Choroid plexus epithelial cell (primary cell): ENCODE measurements at places on chromosomes 12 and 14.
A peak's percentile ranks its signal among the peaks of the same experiment; 100 is the strongest.

GRCh38 chr12:81080431-81080983 is 2.6 kb downstream of the ACSS3 start:
- DNase-seq = peak; percentile 86

DNA sequence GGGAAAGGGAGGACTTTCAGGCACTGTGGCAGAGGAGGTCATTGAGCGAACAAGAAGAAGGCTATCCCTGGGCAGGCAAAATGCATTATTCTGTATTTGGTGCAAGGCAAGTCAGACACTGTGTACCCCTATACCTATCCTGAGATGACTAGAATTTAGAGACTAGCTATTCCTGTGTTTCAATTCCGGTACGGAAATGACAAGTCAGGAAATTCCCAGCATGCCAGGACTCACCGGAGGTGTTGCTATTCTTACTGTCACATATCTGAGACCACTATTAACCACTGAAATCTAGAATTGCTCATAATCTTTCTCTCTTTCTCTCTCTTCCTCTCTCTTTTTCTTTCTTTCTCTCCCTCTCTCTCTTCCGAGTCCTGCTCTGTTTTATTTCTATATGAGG is 297.1 kb downstream of the PDZRN4 start:
- DNase-seq = peak; percentile 5

- DNase-seq = no peak
Observed at GRCh38 chr12:105329926-105330282, 587 bp upstream of the C12orf75 start.

GRCh38 chr12:39788239-39788638 is 168.6 kb upstream of the ABCD2 start:
- DNase-seq = no peak

DNA sequence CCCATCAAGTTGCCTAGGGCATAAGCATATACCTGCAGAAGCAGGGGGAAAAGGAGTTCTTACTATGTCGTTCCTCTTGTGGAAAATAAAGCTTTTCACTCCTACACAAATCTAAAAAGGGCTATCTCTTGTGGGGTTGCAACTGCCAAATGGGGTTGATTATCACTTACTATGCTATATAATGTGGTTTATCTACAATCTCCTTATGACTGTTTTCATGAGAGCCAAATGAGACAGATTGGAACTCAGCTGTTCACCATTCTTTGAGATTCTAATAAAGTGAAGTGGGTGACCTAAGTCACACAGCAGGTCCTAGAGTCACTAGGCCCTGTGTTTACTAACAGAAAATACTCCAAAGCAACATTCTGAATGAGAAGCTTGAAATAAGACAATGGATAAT is 47.7 kb downstream of the CIT start:
- no peak for DNase-seq

DNA sequence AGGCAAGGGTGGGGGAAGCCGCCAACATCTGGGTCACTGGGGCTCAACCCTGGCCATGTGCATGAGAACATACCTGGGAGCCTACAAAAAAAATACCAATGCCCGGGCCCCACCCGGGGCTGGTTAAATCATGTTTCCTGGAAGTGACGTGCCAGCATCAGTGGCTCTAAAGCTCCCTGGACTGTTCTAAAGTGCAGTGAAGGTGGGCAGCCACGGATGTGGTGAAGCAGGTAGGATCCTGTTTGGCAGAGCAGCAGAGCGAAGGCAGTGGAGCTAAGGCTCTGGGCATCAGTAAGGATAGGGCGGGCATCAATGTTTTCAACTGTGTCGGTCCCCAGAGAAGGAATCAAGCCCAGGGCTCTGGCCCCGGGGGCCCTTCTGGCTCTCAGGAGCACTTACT is 525 bp upstream of the GPR68 start:
- no peak for DNase-seq

- DNase-seq = no peak
Observed at GRCh38 chr14:82449926-82450468, 916.3 kb upstream of the SEL1L start.

DNA sequence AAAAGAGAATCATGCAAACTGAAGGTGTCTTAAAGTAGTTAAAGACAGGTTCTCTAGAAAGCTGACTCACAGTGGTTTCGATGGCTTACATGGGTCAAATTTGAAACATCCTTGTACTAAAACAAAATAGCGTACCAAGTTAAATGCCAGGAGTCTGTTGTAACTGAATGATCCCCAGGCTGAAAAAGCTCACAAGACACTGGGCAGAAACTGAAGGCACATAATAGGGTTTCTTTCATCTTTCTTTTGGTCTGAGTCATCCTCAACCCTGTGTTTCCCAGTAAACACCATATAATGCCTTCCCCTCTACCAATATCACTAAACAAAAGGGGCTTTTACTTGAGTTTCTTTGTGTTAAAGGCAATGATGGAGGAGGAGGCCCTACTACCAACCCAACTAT is 12.8 kb downstream of the ZFYVE1 start:
- peak; percentile 74 for DNase-seq

GRCh38 chr12:52050116-52050757 is 1.0 kb upstream of the NR4A1 start:
- DNase-seq = no peak

DNA sequence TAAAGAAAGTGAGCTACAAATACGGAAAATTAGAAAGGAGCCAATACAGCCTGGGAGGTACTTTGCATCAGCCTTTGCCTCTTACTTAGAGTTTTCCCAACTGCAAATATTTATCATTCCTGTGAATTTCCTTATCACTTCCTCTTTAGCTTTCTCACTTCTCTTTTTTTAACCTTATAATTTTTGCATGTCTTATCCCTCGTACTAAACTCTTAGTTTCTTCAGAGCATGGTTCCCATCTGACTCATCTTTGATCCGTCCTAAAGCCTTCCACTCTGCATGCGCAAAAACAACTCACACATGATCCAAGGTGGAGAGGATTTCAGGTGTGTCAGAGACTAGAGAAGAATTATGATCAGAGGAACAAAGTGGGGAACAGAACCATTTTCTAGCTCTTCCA is 9.6 kb upstream of the SNAPC1 start:
- DNase-seq = peak; percentile 73

GRCh38 chr14:101202627-101203404 is 299.3 kb upstream of the RTL1 start:
- DNase-seq = no peak

DNA sequence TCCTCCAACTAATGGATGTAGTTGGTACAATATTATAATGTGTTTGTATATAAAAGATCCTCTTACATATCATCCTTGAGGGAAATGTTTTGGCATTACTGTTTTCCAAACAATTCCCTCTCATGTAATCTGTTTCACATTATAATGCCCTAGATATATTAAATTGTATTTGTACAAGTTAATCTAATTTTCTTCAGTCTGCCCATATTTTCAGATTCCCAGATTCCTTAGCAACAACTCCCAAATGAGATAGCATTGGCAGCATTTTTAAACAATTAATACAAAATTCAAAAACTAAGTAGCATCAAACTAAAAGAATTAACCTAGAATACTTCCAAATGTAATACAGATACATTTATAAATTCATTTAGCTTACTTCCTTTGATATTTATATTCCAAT is 860.2 kb downstream of the C12orf50 start:
- no peak for DNase-seq

- DNase-seq = peak; percentile 38
Observed at GRCh38 chr12:6165395-6165794, 34.8 kb upstream of the CD9 start.

- peak; percentile 36 for DNase-seq
Observed at GRCh38 chr12:74412606-74413230, 124.9 kb upstream of the ATXN7L3B start.

DNA sequence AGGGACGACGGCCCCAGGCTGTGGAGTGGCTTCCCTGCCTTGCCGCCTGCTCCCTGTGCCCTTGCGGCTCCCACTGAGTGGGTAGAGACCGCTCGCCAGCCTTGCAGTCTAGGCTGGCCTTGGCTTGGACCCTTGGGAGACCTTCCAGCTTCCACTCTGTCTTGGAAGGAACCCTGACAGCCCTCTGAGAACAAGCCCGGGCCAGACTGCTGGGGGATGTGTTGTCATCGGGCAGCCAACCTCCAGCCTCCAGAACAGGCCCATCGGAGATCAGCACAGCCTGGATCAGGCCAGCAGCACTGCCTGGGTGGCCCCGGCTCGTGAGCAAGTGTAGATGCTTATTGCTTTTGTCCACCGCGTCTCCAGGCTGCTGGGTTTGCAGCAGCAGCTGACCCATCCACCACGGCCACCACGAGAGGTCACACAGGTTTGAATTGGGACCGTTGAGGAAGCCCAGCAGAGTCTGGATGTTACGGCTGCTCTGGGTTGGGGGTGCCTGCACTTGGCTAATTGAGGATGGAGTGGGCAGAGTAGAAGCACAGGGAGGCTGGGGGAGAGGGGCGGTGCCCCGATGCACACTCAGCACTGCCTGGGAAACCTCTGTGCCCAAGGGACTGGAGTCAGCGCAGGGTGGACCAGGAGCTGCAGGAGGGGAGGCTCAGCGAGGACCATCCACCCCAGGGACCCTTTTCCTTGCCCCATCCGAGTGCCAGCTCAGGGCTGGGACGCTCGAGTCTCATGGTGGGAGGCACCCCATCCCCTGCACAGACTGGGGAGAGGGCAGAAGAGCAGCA is 55.5 kb downstream of the NOC4L start:
- no peak for DNase-seq

DNA sequence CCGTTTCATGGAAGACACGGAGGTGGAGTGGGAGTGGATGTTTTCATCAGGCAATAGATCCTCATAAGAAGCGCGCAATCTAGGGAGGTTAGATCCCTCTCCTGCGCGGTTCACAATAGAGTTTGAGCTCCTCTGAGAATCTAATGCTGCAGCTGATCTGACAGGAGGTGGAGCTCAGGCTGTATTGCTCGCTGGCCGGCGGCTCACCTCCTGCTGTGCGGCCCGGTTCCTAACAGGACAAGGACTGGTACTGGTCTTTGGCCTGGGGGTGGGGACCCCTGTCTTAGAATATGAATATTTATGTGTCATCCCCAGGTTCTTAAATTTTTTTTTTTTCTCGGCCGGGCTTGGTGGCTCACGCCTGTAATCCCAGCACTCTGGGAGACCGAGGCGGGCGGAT is 36.7 kb downstream of the PRICKLE1 start:
- no peak for DNase-seq

DNA sequence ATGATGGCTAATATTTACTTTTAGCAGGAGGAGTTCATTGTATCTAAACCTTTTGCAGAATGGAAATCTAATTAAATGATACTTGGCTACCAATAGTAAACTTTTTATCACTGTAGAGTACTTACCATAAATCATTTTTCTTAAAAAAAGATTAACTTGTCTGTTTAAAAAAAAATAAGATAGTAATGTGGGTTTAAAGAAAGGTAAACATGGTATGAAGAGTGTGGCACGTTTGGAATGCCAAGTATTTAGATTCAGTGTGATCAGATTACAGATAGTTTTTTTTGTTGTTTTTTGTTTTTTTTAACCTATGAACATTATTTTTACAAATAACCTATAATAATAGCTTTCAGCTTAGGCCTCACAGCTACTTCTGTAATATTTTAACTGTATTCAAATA is 25.8 kb downstream of the KTN1 start:
- peak; percentile 65 for DNase-seq

DNA sequence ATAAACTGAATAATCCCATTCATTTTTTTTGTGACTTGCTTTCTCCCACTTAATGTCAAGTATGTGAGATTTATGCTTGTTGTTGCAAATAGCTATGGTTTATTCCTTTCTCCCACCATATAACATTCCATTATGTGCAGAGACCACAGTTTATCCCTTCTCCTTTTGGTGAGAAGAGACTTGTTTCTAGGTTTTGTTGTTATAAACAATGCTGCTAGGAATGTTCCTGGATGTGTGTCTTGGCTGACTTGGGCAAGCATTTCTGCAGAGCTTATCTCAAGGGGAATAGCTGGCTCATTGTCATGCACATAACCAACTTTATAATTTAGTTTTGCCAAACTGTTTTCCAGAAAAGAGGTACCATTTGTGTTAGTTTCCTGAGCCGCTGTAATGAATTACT is 47.6 kb upstream of the PPP1CC start:
- peak; percentile 58 for DNase-seq
